ENCODE measurements at places on chromosomes 5 and 9.
A peak's percentile ranks its signal among the peaks of the same experiment; 100 is the strongest.

DNA sequence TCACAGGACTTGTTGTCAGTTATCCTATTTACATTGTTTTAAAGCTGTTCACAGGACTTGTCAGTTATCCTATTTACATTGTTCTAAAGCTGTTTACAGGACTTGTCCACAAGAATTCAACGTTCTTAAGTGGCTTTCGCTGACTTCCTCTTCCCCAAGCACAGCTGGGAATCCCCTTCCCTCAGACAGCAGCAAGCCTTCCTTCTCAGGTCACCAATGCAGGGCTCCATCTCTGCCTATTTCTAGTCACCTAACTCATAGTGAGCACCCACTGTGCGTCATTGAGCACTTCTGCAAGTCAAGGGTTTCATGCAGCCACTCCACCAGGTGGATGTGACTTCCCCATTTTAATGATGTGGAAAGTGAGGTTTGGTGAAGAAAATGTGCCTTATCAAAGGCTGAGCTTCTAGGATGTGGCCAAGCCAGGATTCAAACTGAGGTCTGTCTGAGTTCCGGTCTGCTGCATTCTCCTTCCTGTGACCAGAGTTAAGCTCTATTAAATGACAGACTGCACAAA lies 109.8 kb upstream of the ZNF462 start:
- no peak for DNase-seq

DNA sequence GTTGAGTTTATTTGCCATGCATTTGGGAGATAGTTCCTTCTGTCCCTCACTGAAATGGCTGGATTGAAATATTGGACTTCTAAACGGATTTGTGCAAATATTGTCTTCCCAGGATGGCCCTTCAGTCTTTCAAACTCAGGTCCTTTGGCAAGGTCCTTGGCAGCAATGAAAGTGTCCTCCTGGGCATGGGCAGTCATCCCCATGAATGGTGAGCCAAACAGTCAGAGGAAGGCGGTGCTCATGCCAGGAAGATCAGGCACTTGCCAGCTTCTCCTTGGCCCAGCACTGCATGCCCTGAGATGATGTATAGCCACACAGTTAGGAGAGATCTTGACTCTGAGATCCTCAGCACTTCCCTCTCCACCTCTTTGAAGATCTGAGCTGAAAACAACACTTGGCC lies 221.4 kb upstream of the KLF4 start:
- DNase-seq = no peak

GRCh38 chr5:149210225-149210624 lies 61.4 kb upstream of the AFAP1L1 start:
- DNase-seq = no peak

- no peak for DNase-seq
Measured at GRCh38 chr5:143499480-143500114, 96.1 kb upstream of the NR3C1 start.

GRCh38 chr5:136108180-136108611 lies 24.4 kb upstream of the SMAD5 start:
- DNase-seq = no peak

GRCh38 chr5:78765116-78765515 lies 116.5 kb upstream of the LHFPL2 start:
- no peak for DNase-seq

- peak; percentile 9 for DNase-seq
Measured at GRCh38 chr9:99491408-99492158, 269.5 kb downstream of the SEC61B start.

GRCh38 chr5:173329491-173330337 lies 1.5 kb upstream of the STC2 start:
- peak; percentile 76 for DNase-seq

DNA sequence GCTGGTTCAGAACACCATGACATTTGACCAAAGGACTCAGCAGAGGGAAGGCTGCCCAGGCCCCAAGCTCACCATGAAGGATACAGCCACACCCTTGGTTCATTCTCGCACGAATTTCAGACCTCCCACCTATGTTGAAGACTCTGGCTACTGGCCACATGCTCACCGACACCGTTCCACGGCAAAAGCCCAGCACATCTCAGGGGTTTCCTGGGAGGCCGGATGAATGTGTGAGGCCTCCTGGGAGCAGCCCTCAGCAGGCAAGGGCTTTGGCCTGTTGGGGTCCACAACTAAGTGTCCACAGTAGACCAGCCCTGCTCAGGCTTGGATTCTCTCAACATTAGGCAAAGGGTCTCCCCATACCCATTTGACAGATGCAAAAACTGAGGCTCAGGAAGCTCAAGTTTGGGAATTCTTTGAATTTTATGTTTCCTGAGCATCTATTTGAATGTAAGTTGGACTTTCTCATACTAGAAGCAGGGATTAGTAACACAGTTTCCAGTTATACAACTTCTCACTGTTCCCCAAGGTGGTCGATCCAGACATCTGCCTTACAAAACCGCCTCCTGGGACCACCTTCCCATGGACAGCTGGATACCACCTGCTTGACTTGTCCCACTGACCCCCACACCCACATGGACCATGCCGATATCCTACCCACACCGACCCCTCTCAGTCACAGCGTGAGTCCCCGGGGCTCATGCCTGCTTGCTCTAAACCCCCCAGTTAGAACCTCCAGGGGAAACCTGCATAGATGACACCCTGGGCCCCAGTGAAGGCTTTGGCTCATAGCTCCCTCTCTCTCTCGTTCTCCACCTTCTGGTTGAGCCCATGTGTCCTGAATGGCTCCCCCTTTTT lies 27.9 kb downstream of the CCT5 start:
- no peak for DNase-seq

DNA sequence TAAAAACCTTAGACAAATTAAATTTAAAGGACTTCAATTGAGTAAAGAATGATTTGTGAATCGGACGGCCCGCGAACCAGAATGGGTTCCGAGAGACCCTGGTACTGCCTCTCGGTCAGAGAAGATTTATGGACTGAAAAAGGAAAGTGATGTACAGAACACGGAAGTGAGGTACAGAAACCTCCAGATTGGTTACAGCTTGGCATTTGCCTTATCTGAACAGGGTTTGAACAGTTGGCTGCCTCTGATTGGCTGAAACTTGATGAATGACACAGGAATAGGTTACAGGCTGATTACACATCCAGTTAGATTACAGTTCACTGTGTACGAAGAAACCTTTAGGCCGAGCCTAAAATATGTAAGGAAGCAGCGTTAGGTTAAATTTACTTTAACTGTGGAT lies 156.5 kb upstream of the EGFLAM start:
- DNase-seq = no peak

DNA sequence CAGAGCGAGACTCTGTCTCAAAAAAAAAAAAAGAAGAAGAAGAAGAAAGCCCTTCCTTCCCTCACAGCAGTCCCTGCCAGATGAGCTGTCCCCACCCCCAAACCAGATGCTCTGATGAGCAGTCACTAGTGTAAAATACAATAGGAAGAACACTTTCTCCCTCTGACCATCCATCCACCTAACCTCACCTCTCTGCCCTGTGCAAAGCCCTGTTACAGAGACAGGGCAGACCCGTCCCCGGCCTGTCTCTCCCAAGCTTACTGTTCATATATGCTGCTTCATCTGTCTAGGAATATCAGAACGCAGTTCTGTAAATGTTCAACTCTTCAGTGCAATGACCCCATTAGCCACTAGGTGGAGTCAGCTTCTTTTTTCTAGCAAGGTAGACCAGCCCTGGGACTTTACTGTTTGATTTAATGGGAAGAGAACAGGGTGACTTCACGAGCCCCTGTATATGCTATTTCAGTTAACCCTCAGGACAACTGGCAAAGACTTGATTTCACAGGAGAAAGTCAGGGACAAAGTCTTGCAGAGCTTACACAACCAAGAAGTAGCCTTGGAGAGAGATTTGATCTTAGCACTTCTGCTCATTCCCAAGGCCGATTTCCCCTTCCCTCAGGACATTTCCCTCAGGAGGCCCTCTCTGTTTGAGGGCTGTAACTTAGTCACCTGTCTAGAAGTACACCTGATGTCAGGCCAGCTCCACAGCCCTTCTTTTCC lies 14.9 kb upstream of the FGFR4 start:
- peak; percentile 77 for DNase-seq

DNA sequence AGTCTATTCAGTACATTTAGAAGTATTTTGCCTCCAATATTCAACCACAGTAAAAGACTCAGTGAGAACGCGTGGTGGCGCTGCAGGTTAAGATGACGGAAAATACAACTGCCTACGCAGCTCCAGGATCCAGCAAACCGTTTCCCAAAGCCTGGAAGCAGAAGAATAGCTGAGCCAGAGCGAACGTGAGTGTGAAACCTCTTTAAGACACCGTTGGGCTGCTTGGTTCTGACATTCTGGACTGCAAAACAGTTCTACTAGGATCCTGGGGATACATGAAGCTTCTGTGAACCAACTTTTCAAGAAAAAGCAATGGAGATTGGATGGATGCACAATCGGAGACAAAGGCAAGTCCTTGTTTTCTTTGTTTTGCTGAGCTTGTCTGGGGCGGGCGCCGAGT lies at the start of gene PCDHB16:
TSS of gene PCDHB16 (plus strand) at position 140 of the 400 bp plus-strand sequence. CDS start at position 313, 173 bp downstream.
- DNase-seq = no peak

DNA sequence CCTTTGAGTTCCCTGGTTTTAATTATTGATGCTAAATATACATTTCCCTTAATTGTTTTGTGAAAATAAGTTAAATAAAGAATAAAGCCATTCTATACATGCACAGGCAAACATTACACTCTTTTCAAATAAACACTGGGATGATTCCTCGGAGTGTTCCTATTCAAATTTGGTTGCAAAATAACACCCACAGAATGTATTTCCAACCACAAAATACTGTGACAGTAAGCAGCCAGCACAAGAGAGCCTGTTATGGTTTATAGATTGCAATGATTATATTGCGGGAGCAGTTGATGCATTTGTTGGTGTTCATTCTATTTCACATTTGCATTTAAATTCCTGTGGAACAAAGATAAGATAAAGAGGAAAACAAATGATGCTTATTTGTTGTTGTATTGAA lies 632.6 kb upstream of the WWC1 start:
- DNase-seq = no peak

- no peak for DNase-seq
Measured at GRCh38 chr9:36543916-36544315, 28.8 kb upstream of the MELK start.

- peak; percentile 93 for DNase-seq
Measured at GRCh38 chr9:120892748-120893610, 16.0 kb upstream of the PHF19 start.

GRCh38 chr5:17406423-17406838 lies 91.6 kb upstream of the TAF11L2 start:
- DNase-seq = no peak

- DNase-seq = peak; percentile 38
Measured at GRCh38 chr5:171226864-171227263, 82.2 kb upstream of the TLX3 start.

- no peak for DNase-seq
Measured at GRCh38 chr5:19048726-19049125, 939.3 kb downstream of the CDH18 start.

- no peak for DNase-seq
Measured at GRCh38 chr5:59661954-59662615, 231.4 kb downstream of the PDE4D start.

DNA sequence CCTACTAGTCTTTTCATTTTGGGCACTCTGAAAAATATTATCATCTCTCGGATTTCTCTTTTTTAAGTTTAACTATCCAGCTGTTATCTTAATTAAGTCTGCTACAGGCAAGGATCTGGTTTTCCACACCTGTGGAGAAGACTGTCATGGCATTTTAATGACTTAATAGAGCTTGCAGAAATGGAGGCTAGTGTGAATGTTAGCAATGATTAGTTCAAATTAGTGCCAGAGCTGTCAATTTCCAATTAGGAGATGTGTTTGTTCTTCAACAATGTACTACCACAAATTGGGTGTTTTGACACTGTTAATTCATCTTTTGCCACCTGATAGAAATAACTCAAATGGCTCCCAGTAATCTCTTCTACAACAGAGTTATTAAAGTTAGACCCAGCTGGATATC lies 2023.0 kb upstream of the CDH9 start:
- no peak for DNase-seq

DNA sequence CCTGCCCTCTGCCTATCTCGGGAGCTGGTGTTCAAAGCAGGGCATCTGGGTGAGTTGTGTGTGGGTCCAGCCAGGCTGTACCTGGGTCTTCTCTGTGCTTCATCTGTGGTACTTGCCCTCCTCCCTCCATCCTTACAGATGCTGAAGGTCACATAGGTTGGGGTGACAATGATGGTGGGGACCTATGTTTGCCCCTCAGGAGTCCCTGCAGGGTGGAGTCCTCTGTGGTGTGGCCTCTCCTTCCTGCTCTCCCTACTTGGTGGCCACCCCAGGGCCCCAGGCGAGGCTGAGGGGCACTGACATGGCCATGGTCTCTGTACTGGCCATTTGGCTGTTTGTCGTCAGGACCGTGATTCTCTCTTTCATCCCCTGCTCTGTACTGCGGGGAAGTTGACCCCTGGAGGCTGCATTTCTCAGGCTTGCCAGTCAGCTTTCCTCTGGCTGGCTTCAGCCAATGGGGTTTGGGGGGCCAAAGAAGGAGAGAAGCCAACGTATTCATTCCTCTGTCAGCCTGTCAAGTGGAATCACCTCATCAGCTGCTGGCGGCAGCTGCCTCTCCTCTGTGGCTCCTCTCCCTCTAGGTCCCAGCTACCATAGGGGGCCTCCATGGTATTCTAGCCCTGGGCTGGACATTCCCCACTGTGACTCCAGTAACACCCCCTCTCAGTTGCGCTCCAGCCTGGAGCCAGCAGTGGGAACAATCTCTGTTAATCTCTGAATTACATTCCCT lies 4.6 kb downstream of the DCANP1 start:
- no peak for DNase-seq

GRCh38 chr9:35816708-35817107 lies 1.9 kb upstream of the HINT2 start:
- no peak for DNase-seq

- no peak for DNase-seq
Measured at GRCh38 chr5:74153255-74153790, 487.2 kb downstream of the ENC1 start.

GRCh38 chr9:127505396-127506116 lies 54.2 kb downstream of the LRSAM1 start:
- peak; percentile 37 for DNase-seq

- no peak for DNase-seq
Measured at GRCh38 chr5:65834306-65834705, 92.1 kb upstream of the ERBIN start.

DNA sequence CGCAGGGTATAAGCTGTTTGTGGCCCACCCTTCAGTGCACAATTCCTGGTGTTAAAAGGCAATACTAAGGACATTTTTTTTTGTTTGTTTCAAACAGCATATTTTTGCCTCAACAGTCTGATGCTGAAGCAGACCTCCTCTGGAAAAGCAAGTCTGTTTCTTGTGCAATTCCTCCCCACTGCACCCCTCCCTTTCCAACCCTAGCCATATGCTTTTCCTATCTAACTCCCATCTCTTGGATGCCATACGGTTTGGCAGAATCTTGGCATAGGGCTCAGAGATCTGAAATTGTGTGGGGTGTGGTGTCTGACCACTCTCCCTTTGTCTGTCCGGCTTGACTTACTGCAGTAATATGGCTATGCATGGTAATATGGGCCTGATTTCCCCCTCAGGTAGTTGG lies 161.6 kb downstream of the TMEM38B start:
- DNase-seq = no peak

GRCh38 chr9:93186215-93186945 lies 2.4 kb downstream of the WNK2 start:
- no peak for DNase-seq

GRCh38 chr5:62084391-62084790 lies 221.6 kb upstream of the KIF2A start:
- no peak for DNase-seq
